Heart right ventricle (tissue), 16 donors: ENCODE measurements at places on chromosomes 4 and X. TPM values are rescaled to one million over a fixed set of nuclear protein-coding genes. Genes with fewer than 3 reads are reported as not detected.

GRCh38 chr4:10671366-10671765, 13.2 kb downstream of the CLNK start:
- no peak for DNase-seq

The ITM2A gene
- 84.3 TPM for total RNA-seq

The CLIC2 gene
- total RNA-seq: 8.8 TPM

- no peak for DNase-seq
Observed at GRCh38 chr4:137474711-137475301, 57.5 kb downstream of the PCDH18 start.

The SLC49A3 gene
- total RNA-seq: 12.5 TPM

GRCh38 chr4:35970366-35970960, 273.9 kb downstream of the ARAP2 start:
- no peak for DNase-seq

GRCh38 chr4:140903522-140904475, 147.6 kb upstream of the TBC1D9 start:
- no peak for DNase-seq
